GM12864 (cell line): ENCODE measurements at places on chromosomes 1 and 21.

- DNase-seq: no peak
These were observed 115.8 kb upstream of the SPAG17 start for GRCh38 chr1:118300808-118301207.

DNA sequence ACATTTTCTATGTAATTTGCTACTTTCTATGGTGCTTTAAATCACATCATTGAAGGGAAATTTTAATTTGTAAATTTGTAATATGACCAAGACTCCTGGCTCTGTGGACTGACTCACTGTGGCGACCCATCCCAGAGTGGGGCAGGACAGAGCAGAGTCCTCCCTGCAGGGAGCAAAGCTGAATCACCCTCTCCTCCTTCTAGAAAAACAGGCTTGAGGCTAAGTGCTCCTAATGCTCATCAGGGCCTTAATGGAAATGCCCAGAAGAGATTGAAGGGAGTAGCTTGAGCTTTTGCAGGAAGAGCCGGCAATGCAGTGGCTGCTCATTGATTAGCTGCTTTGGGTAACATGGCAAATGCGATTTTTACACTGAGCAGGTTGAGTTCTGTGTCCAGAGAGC, 16.8 kb downstream of the S100A10 start:
- DNase-seq: no peak

GRCh38 chr1:18293291-18293690, 185.7 kb downstream of the IGSF21 start:
- no peak for DNase-seq

DNA sequence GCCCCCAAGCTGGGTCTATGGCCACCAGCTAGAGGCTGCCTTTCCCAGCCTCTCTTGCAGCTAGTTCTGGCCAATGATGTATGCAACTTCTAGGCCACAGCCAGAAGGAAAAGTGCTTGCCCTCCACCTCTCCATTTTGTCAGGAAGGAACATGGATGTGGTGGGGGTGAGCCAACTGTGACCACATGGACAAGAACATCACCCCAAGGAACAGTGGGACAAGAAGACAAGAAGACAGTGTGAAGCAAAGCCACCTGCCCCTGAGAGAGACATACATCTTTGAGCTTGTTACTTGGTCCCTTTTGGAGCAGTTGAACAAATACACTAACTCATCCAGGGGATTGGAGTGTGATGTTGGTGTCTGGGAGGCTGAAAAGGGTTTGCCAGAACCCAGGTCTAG, 105.8 kb upstream of the EDN2 start:
- no peak for DNase-seq

GRCh38 chr1:19852036-19852435, 30.2 kb upstream of the OTUD3 start:
- DNase-seq: no peak

DNA sequence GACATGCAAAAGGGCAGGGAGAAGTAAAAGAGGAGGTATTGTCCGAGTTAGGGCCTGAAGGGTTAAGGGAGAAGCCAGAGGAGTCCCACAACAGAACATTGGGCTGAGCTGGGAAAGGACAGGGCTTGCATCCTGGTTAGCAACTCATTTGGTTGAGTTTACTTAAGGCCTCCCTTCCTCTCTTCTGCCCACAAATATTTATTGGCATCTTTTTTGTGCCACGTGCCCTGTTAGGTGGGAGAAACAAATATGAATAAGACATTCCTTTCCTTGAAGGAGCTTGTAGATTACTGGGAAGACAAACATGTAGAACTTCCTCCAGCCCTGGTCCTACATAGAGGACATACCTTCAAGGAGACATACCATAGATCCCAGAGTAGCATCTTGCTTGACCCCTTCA, 53.0 kb upstream of the PRELP start:
- no peak for DNase-seq

DNA sequence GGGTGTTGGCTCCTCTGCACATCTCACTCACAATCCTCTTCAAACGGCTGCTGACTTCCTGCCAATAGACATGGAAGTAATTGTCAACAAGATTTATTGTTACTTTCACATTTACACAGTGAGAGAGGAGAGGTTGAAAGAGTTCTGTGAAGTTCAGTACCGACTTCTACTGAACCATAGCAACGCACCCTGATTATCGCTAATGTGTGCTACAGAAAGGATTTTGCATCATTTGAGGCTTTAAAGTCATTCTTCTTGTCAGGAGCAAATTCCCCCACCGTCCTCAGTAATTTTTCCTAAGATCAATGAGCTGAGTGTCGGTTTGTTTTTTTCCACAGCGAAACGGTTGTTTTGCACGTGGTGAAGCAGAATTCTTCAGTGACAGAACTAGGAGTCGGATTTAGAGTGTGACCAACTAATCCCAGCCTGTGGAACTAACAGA, 361.0 kb downstream of the ADGRL2 start:
- no peak for DNase-seq

DNA sequence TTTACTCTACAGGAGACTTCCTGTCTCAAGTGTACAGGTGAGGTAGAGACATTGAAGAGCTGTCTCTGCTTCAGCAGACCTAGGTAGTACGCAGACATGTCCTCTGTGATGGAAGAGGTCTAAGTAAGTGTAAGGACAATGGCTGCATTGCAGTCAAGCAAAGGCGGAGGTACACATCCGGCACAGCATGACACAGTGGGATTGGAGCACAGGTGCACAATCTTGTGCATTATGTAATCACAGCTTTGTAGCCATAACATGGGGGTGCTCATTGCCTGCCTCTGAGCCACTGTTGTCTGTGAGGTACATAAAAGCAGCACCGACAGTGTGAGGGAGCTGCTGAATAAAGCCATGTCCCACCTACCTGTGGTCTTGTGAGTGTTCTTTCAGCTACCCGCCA, 66.4 kb upstream of the CCDC190 start:
- DNase-seq: no peak
